ENCODE measurements at places on chromosomes 6 and 20.

GRCh38 chr6:139577124-139577762 is 202.8 kb upstream of the CITED2 start:
- no peak for DNase-seq

DNA sequence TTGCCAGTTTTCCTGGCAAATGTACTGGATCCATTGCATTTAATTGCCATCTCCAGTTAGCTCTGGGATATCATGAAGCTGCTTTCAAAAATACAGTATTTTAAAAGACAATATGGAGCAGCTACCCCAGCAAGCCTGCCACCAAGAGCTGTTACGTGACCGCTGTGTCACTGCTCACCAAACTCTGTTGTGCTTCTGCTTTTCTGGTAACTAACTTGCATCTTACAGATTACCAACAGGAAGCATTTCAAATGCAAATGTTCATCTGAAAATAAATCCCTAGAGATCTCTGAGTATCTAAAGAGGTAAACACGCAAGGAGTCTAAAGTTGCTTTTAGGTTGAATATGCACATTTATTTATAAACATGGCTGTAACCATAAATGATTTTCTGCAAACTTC is 1008.3 kb downstream of the KIF16B start:
- DNase-seq: no peak

DNA sequence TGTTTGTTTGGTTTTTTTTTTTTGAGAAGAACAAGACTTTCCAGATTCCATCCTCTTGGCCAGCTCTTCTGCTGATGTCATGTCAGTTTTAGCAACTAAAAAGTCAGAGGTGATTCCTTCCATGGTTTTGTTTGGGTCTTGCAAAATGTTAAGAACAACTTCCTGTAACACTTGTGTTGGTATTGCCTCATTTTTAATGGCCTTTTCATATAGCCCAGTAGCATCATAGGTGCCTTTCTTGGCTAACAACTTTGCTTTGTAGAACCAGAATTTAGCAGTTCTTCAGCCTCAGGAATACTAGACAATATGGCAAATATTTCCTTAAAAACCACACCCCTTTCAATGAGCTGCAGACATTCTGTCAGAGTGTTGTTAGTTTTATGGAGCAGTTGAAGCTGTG is 99.5 kb upstream of the SIRPG start:
- no peak for DNase-seq

DNA sequence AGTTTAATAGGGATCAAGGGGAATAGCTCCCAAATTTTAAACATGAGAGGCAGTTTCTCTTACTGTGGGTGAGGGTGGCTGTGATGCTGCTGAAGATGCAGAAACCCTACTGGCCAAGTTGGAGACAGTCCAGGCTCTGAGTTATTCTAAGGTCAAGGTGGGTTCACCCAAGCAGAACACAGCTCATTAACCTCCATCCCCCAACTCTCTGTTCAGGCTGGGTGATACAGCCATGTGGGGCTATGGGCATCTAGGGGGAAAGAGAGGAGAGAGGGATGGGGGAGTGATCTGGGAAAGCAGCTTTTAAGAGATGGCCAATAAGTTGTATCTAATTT is 18.9 kb upstream of the TRAM2 start:
- no peak for DNase-seq

GRCh38 chr6:87122477-87122876 is 27.6 kb upstream of the CGA start:
- no peak for DNase-seq

- no peak for DNase-seq
These were observed 11.2 kb upstream of the GPSM3 start for GRCh38 chr6:32203426-32204267.

GRCh38 chr20:645318-646106 is 7.5 kb downstream of the SRXN1 start:
- DNase-seq: no peak

- no peak for DNase-seq
These were observed 27.0 kb downstream of the ELOVL2 start for GRCh38 chr6:11017090-11017489.

DNA sequence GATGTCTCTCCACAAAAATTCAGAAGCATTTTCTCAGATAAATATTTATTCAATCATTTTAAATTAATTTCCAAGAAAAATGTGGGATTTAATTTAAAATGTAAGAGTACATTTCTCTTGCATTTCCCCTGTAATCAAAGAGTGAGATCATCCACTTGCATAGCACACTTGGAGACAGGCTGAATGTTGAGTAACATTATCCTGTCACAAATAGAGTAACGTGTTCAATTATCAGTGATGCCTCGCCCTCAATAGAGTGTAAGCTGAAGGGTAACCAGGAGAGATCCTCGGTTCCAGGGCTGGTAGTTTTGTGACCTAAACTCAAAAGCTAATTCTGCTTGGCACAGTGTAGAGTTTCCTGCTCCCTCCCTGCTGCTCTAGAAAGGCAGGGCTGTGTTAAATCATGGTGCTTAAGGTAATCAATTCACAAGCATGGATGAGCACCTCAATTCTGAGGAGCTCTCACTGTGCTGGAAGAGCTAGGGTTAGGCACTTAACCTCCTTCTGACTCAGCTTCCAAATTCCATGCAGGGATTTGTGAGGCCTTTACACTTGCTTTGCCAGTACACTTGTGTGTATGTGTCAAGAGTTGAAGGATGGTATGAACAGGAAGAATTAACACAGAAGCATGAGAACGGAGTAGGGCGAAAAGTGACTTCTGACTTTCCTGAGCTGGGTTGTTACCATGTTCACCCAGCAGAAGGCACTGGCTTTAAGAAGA is 56.6 kb downstream of the MMUT start:
- no peak for DNase-seq

- DNase-seq: no peak
These were observed 17.1 kb downstream of the IRF4 start for GRCh38 chr6:408599-409102.

- no peak for DNase-seq
These were observed 89.3 kb downstream of the JPH2 start for GRCh38 chr20:44097521-44098255.

DNA sequence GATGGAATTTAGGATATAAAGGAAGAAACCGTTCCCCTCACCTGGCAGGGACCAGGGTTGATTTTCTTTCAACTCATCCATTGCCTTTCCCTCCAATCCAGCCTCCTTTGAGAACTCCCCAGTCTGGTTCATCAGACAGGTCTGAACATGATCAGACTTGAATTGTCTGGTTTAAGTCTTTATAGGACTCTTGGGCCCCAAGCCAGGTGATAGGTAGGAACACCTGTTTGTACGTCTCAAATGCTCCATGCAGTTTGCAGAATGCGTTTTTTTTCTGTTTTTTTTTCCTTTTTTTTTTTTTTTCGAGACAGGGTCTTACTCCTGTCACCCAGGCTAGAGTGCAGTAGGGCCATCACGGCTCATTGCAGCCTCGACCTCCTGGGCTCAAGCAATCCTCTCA is 4.1 kb upstream of the CEP250 start:
- no peak for DNase-seq

DNA sequence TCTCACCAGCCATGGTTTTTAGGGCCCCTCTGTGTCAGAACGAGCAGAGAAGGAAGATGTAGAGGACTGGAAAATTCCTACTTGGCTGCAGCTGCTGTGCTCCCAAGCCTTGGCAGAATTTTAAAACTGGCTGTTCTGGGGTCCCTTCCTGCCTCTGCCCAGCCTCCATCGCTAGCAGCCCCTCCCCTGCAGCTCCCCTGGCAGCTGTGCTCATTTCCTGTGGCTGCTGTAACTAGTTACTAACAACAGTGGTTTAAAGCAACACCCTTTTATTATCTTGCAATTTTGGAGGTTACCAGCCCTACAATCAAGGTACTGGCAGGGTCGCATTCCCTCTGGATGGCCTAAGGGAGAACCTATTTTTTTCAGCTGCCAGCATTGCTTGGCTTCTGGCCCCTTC is 3.7 kb upstream of the CST11 start:
- DNase-seq: no peak

- DNase-seq: no peak
These were observed 374.8 kb downstream of the QKI start for GRCh38 chr6:163789199-163789810.

GRCh38 chr6:127015858-127016257 is 102.6 kb upstream of the RSPO3 start:
- no peak for DNase-seq

- DNase-seq: no peak
These were observed 15.4 kb upstream of the ERVFRD-1 start for GRCh38 chr6:11126876-11127275.

GRCh38 chr20:36830791-36831691 is 44.9 kb upstream of the TLDC2 start:
- DNase-seq: no peak

DNA sequence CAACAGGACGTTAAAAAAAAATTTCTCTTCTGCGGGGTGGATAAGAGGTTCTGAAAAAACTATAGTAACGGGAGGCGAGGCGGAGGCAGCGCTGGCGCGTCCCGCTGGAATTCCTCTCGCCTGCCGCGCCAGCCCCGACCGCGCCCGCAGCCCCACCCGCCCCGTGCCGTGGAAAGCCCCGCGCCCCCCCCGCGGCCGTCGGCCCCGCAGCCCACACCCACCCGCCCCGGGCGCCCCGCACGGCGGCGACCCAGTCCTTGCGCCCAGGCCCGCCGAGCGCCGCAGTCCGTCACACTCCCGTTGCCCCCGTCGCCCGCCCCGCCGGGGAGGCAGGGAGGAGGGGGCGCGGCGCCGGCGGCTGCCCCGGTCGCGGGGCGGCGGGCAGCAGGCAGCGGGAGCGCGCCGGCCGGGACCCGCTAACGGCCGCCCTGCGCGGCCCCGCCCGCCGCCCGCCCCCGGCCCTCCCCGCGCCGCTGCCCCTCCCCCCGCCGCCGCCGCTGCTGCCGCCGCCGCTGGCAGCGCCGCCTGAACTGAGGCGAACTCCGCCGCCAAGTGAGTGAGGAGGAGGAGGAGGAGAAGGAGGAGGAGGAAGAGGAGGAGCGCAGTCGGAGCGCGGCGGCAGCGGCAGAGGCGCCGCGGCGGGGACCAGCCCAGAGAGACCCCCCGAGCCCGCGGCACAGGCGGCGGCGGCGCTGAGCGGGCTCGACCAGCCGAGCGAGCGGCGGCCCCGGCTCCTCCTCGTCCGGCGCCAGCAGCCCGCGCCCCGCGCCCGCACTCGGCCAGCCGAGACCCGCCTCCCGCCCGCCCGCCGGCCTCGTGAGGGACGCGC is at the start of gene QKI:
Gene QKI (plus strand): TSS at position 602 of the 829 bp plus-strand sequence. CDS start 476 bp downstream, outside the sequence.
- peak; percentile 11 for DNase-seq

DNA sequence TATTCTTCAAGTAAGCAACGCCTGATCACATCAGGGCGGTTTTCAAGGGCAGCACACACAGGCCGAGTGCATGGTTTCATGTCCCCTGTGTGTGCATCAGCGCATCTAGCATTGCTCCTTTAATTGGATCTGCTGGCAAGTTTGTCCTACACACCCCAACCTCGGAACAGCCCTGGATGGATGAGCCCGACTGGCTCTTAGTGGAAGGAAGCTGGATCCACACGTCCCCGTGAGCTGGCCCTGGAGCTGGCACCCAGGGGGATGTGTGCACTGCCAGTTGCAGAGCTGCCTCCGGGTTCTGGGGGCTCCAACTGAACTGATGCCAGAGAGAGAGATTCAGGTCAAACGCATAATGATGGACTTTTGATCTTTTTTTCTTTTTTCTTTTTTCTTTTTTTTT is 39.2 kb upstream of the QKI start:
- no peak for DNase-seq

- DNase-seq: no peak
These were observed 44.9 kb downstream of the SNAI1 start for GRCh38 chr20:50027611-50028105.

- no peak for DNase-seq
These were observed 16.4 kb downstream of the SYNJ2 start for GRCh38 chr6:157997893-157998608.

DNA sequence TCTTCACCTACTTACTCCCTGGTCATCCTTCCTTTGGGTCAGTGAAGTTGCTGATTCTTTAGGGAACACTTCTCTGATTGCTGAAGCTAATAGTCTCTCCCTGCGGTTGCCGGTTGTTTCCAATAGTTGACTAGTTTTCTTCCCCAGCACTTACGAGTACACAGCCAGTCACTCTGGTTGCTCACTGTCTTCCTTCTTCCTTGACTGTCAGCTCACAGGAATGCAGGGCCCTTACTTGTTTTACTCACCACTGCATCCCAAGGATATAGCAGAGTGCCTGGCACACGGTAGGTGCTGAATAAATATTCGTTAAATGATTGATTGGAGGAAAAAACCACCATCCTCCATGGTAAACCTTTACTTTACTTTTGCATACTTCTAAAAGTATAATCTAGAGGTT is 345.0 kb downstream of the QKI start:
- no peak for DNase-seq

GRCh38 chr6:39792540-39793450 is 619 bp downstream of the DAAM2 start:
- no peak for DNase-seq

DNA sequence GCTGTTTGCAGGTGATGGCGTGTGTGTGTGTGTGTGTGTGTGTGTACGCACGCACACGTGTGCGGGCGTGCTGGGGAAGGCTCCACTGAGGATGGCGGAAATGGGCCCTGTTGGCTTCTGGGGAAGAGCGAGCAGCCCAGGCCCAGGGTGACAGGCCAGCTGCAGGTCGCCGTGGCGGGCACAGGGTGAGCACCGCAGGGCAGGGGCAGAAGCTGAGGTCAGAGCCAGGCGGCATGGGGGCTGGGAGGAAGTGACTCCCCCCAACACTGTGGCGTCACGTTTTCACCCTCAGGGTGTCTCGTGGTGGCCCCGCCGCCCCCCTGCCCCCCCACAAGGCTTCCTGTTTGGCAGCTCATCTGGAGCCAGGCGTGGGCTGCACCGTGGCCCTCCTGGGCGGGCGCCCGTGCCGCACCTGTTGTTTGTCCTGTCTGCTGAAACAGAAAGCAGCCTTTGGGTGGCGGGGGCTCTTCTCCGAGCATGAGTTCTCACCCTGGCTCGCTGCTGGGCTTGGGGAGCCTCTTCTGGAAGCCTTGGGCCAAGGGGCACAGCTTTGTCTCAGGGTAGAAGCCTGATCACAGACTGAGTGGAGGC is 7.1 kb downstream of the RBM38 start:
- DNase-seq: peak; percentile 65

DNA sequence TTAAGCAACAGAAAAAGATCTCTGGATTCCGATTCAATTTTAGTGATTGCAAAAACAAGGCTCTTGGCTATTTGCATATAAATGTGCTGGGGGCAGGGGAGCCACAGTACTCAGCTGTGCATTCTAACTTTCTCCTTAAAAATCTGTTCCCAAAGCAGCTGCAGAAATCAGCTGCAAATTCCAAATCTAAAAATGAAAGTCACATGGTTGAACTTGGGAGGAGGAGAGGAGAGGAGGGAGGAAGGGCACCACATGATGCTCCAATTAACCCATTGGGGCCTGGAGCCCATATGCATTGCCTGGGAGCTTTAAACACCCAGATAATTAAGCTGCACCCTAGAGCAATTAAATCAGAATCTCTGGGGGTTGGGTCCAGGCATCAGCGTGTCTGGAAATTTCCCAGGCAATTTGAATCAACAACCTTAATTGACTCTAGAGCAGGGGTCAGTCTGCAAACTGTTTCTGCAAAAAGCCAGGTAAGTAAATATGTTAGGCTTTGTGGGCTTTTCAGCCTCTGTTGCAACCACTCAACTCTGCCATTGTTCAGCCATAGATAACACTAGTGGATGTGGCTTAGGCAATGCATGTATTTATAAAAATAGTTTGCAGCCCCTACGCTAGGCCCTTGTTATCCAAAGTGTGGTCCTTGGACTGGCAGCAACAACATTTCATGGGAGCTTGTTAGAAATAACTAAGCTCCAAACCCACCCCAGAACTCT is 508.1 kb downstream of the KIF16B start:
- no peak for DNase-seq

Measured in esophagus squamous epithelium (tissue), 5 donors.